HS-27A (cell line): ENCODE measurements at places on chromosomes 6 and 20.

DNA sequence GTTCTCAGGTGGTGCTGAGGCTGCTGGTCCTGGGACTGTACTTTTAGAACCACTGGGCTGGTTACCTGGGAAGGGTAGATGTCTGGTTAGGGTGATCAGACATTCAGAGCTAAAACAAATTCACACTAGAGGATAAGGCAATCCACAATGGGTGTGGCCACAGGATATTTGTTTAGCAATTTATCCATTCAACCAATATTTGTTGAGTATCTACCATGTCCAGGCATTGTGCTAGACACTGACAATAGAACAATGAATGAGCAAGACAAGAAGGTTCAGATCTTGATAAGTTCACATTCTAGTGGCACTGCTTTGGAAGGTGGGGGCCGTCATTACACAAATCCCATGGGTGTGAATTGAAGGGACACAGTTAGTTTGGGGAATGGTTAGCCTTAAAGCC is 131.7 kb downstream of the BCAS1 start:
- no peak for DNase-seq

- DNase-seq = no peak
These were observed 39.9 kb upstream of the SAMD5 start for GRCh38 chr6:147468634-147469033.

DNA sequence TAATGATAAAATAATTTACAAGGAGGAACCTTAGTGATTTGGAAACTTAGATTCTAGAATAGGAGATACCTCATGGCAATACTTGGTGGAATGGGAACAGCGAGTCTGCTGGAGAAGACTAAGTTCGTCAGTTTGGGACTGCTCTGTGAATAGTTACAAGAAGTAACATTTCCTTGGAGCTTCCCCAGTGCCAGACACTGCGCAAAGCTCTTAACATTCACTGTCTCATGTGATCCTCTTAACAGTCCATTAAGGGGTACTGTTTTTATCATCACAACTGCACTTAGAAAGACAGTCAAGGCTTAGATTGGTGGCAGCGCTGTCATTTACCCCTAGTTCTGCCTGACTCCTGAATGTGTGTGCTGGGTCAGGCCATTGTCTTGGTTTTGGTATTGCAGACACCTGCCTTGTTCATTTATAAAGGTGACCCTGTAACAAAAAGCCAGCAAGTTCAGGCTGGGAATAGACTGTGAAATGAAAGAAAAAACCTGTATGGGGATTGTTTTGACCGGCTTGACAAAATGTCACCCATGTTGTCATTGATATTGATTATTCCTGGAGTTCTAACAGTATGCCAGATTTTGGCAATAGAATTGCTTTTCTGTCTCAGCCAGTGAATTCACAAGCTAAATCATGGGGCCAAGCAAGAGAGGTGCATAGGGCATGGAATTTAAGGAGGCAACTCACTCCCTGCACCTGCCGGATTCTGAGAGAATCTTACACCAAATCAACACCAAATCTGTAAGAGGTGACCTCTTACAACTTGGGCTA is 118.4 kb downstream of the SASH1 start:
- DNase-seq = no peak

DNA sequence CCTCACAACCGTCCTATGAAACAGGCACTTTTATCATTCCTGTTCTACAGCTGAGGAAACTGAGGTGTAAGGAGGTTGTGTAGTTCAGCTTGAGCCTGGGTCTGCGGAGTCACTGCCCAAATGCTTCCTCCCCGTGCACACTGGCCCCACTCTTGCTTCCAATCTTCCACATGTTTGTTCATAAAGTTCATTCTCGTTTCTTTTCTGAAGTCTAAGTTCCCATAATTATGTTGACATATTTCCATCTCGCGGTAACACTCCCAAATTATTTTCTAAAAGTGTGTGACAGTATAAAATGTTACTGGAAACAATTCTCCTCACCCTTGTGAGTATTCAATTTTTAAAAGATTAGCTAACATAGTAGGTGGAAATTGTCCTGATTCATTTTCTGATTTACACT is 106.9 kb downstream of the SLC22A3 start:
- DNase-seq = no peak

DNA sequence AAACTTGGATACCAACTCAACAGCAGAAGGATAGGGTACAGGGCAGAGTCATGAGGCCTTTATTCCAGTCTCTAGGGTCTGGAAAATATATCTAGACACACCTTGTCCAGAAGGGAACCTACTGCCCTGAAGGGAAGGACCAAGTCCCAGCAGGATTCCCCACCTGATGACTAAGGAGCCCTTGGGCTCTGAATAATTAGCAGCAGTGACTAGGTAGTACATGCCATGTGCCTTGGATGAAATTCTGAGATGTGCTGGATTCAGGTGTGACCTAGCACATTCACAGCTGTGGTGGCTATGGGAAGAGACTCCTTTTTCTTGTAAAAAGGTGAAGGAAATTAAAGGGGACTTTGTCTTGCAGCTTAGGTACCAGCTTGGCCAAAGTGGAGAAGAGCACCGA is 364.3 kb upstream of the PTCHD4 start:
- no peak for DNase-seq

- no peak for DNase-seq
These were observed 42.5 kb upstream of the BMP5 start for GRCh38 chr6:55917751-55918415.

- no peak for DNase-seq
These were observed 7.3 kb upstream of the ENTPD6 start for GRCh38 chr20:25188218-25188617.

GRCh38 chr6:154782193-154782592 is 49.0 kb downstream of the SCAF8 start:
- no peak for DNase-seq

GRCh38 chr6:166485651-166486535 is 100.6 kb downstream of the RAMACL start:
- no peak for DNase-seq

GRCh38 chr6:53945765-53946407 is 151.1 kb downstream of the LRRC1 start:
- no peak for DNase-seq

GRCh38 chr20:37397076-37397953 is 51.4 kb downstream of the SRC start:
- no peak for DNase-seq

DNA sequence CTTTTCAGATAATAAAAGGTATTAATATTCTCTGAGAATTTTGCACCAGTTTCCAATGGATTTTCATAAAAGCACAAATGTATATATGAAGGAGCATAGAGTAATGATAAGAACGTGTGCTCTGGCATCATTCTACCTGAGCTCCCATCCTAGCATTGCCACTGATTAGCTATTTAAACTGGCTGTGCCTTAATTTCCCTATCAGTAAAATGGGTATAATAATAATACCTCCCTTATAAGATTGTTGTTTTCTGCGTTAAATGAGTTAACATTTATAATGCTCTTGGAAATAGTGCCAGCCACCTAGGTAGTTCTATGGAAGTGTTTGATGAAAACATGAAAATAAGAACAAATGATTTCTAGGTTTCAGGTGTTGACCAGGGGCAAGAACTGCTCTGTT is 11.2 kb downstream of the ZKSCAN3 start:
- no peak for DNase-seq

DNA sequence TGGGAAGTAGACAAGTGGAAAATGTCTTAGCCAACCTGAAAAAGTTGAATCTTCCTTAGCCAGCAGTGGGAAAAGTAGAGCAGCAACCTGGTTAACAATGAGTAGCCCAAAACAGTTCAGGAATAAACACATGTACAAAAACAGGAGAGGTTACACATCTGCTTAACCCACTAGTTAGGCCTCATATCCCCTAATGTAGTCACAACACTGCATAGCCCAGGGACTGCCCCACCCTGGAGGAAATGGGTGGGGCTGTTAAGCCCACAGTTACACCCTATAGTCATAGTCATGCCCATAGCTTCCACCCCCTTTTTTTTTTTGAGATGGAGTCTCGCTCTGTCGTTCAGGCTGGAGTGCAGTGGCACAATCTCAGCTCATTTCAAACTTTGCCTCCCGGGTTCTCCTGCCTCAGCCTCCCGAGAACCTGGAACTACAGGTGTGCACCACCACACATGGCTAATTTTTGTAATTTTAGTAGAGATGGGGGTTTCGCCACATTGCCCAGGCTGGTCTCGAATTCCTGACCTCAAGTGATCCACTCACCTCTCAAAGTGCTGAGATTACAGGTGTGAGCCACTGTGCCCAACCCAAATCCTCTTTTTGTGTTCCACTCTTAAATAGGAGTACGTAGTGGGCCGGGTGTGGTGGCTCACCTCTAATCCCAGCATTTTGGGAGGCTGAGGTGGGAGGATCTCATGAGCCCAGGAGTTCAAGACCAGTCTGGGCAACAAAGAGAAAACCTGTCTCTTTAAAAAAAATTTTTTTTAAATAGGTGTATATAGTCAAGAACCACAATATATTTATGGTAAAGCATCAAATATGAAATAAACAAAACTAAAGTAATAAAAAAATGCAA is 24.5 kb downstream of the ILRUN start:
- DNase-seq = peak; percentile 69

DNA sequence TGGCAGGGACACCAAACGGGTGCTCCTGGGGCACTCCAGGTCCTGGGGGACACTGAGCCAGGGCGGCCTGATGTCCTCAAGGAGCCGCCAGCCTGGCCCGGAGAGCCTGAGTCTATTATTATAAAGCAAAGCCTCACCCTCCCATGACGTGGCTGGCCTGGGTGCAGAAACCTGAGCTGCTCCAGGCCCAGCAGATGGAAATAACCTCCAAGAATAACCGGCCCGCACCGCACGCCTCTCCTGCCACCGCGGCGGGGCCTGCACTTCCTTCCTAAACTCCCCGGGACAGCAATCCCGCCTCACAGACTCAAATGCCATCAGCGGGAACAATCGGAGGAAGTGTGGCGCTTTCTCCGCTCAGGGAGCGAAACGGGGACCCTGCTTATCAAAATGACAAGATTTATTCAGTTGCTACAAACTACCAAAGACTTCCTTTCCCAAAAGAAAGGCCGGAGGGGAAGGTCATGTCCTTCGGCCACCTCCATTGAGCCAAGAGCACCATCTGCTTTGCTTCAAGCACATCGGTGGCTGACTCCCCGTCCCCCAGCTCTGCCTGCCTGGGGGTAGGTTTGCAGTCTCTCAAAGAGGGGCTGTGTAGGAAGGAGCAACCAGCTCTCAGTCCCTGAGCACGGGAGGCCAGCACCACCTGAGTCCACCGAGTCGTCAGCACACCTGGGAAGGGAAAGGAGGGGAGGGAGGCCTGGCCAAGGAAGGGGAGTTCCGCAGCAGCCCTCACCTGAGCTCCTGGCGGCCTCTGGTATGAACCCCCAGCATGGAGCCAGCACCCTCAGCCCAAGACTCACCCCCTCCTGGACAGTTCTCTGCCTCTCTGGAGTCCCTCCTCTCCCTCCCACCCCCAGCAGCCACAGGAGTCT is 78.6 kb upstream of the QKI start:
- no peak for DNase-seq

DNA sequence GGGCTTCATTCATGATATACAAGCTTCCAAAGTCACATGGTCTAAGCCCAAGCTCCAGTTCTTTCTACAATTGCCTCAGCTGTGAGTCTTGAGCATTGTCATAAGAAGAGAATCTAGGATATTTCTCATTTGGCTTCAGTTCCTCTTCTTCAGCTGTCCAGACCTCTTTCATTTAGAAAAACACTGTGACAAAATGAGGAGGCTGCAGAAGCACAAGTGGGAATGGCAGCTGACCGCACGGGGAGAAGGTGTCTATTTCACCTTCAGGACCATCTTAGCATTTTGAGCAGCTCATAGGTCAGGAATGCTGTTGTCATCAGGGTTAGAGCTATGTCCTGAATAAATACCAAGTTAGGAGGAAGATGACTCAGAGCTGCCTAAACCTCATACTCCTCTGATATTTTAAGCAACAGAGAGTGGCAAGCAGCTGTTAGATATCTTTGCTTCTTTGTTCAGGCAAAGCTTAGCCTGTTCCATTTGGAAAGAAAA is 390.1 kb upstream of the CITED2 start:
- peak; percentile 98 for DNase-seq

DNA sequence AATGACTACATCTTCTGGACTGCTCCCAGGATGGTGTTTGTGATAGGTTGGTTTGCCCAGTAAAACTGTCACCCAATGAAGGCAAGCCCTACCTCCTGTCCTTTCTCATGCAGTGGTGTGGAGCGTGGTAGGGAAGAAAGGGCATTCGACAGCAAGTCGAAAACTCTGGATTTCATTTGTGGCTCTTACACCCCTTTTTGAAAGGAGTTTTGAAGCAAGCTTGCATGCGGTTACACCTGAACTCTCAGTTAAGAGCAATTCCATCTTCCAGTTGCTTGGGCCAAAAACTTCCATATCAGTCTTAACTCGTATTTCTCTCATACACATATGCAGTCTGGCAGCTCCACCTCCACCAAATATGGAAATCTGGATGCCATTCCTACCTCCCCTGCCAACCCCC is 19.7 kb upstream of the SLC22A2 start:
- no peak for DNase-seq

GRCh38 chr6:103178193-103178592 is 1681.5 kb downstream of the HACE1 start:
- no peak for DNase-seq

- no peak for DNase-seq
These were observed 40.7 kb upstream of the TBX18 start for GRCh38 chr6:84805145-84805544.

- DNase-seq = no peak
These were observed 114.9 kb downstream of the LAMA2 start for GRCh38 chr6:128997880-128998279.

- peak; percentile 64 for DNase-seq
These were observed 25.4 kb upstream of the CCN2 start for GRCh38 chr6:131976545-131977061.

GRCh38 chr6:41917528-41917927 is 3.4 kb downstream of the MED20 start:
- peak; percentile 96 for DNase-seq

GRCh38 chr6:169175360-169175887 is 78.2 kb downstream of the THBS2 start:
- DNase-seq = no peak

GRCh38 chr6:20334334-20334733 is 67.3 kb upstream of the E2F3 start:
- DNase-seq = no peak

GRCh38 chr6:21524201-21524600 is 69.3 kb upstream of the SOX4 start:
- no peak for DNase-seq

DNA sequence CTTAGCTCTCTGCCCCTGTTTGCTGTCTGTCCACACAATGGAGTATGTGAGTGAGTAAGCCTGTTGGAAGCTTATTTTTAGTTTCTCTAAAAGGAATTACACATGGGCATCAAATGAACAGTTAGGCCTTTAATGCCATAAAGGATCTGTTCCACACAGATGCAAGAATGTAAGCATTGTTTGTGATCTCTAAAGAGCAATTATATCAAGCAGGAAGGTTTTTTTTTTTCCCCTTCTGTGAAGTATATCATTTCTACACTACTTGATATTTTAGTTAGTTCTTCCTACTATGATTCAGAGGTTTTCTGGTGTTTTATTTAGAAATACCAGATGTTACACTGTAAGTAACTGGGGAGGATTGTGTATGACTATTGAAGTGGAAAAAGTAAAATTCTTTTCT is 627.5 kb downstream of the COL12A1 start:
- DNase-seq = no peak

GRCh38 chr6:48825501-48826151 is 637.4 kb downstream of the MMUT start:
- no peak for DNase-seq
